ENCODE measurements at places on chromosomes 4 and X.

- DNase-seq: no peak
Measured at GRCh38 chr4:117093571-117093970, 8.2 kb upstream of the TRAM1L1 start.

DNA sequence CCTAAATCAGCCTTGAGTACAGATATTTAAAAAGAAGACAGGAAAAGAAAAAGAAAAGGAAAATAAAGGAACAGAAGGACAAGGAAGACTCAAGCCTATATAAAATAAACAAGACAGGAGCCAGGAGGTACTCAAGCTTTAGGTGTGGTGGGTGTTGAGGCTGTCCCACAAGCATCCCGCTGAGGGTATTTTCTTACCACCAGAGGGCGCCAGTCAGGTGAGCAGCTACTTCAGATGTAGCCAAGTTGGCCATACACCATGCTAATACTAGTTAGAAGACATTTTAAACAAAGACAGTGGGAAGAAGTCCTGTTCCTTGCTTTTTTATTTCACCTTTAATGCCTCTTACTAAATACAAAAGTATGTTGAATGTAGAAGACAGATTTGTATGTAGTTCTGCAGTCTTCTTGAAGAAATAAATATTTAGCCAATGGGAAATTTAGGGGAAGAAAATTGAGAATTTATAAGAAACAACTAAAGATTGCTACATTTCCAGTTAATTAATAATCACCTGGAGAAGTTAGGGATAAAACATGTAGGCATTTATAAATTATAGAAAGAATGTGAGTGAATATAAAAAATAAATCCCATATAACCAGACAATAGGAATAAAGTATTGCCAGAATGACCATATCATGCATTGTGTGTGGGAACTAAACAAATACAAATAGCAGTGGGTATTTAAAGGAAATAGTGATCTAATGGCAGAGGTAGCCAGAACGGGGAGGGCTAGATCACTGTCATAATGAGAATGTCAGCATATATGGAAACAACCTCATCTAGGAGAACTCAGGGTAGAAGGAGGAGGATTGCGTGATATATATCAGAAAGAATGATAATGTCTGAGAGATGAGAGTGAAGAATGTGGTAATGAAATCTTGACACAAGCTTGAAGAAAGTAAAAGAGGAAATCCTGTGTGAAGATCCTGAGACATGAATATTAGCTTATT is 71.0 kb downstream of the MTHFD2L start:
- DNase-seq: peak; percentile 44

GRCh38 chrX:136162827-136163570 is 15.7 kb downstream of the FHL1 start:
- peak; percentile 19 for DNase-seq

- no peak for DNase-seq
Measured at GRCh38 chr4:3436048-3436797, 5.5 kb upstream of the HGFAC start.

DNA sequence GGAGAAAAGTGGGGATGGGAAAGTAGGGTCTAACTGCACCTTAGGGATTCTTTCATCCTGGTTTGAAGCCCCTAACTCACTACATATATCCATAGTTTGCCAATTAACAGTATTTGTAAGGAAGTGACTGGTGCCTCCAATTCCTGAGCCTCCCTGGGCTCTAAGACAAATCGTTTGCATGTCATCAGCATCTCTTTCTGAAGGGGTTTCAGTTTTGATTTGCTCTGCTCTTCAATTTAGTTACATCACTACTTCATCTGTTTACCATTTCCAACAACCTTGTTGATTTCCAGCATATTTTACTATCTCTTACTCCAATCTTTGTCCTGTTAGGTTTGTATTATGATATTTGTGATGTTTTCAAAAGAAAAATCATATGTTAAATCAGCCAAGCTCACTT is 15.5 kb upstream of the DDX60 start:
- no peak for DNase-seq

DNA sequence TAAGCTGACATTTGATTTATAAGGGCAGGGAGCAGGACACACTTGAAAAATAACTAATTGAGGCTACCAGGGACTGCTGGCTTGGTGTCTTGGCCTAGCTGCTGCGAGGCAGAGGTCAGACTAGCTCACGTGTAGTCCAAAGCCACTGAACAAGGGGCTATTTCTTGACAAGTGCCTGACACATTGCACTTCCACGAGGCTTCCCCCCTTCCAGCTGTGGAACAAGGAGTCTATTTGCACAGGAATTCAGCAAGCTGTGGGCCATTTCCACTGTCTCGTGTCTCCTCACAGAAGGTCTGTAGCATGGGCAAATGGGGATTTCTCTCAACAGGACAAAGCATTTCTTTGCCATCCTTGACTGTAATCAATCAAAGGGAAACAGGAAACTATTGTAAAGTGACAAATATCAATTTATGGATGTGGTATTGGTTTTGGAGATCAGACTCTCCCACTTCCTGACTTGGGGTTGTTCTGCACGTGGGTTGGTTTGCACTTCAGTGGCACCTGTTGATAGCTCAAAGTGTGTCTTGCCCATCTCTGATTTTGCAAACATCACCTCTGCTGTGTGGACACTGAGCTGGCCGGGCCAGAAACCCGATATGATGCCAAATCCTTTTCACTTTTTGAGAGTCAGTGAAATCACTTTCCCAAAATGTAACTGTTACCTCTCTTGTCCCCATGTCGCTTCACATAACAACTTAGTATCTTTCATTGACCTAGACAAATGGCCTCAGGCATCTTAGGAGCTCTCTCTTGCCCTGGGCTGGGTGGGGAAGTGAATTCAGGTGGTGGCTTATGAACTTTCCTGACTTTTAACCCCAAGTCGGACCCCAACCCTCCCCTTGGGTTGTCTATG is 107.4 kb upstream of the MAMLD1 start:
- no peak for DNase-seq

GRCh38 chrX:38106991-38107655 is 100.8 kb downstream of the SYTL5 start:
- DNase-seq: no peak

- no peak for DNase-seq
Measured at GRCh38 chr4:59938166-59938565, 1262.0 kb upstream of the ADGRL3 start.

- no peak for DNase-seq
Measured at GRCh38 chrX:34325460-34325859, 193.3 kb upstream of the FAM47A start.

GRCh38 chr4:48949518-48950219 is 36.4 kb upstream of the CWH43 start:
- no peak for DNase-seq

DNA sequence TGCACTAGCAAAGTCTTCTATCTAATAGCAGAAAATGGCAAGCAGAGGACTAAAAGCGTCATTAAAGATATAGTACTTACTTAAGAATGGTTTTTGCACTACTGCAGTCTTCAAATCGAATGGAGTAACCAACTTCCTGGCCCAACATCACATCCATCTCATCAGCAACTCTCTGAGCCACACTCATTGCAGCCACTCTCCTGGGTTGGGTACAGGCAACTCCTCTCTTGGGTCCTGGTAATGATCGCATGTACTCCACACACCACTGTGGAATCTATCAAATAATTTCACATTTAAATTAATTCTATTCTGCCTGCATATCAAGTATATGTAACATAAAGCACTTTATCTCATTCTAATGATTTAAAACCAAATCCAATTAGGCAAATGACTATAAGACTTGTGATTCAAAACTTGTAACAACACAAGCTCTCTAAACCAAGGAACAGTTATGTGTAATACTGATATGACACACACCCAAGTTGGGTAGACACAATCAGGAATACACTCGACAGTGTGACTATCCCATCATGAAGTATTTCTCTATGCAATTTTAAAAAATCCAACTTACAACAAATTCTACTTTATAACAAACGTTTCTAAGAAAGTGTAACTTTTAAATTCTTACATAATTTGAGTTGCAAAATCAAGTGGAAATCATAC is 13.6 kb downstream of the DHX15 start:
- no peak for DNase-seq

GRCh38 chr4:56821381-56822243 is at the start of gene SPINK2:
SPINK2 (minus strand) TSS chr4:56821701; CDS start chr4:56821662, 39 bp downstream.
- DNase-seq: peak; percentile 88

GRCh38 chr4:134753390-134753789 is 551.8 kb upstream of the PABPC4L start:
- no peak for DNase-seq

DNA sequence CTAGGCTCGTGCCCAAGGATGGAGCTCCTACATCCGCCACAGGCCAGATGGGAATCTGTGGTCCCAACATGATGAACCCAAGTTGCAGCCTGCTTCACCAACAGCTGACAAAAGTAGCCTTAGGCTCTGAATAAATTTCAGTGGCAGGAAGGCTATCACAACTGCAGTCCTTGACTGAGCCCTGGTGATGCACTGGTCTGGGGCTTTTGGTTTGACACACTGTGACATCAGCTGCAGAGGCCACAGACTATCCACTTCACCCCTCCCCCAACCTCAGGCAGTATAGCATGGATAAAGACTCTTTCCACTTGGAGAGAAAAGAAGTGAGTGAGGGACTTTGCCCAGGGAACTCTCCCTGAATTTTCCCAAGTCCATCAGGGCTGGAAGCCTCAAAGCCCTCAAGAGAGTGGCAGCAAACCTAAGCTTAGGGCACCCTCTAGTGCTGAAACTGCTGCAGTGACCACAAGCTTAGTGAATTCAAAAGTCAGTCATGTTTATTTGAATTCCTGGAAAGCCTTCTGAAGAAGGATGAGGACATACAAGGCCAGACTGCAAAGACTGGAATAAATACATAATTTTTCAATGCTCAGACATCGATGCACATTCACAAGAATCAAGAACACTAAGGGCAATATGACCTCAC is 135.0 kb upstream of the TENT5D start:
- DNase-seq: no peak

DNA sequence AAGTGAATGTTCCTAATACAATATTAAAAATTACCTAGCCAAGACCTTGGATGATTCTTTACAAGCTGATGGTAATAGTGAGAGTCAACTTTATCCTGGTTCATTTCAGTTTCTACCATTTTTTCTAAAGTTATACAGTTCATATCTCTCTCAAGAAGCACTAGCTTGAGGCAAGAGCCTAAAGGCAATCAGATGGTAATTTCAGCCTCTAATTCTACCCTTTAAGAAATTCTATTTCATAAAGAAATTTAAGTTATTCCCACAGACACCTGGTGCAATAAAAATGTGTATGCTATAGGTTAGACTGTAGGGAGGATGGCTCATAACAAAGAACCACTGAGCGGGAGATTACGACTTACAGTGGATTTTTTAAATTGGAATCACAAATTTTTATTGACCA is 984.2 kb upstream of the ADGRL3 start:
- no peak for DNase-seq

- DNase-seq: no peak
Measured at GRCh38 chr4:125770814-125771398, 456.2 kb downstream of the FAT4 start.

DNA sequence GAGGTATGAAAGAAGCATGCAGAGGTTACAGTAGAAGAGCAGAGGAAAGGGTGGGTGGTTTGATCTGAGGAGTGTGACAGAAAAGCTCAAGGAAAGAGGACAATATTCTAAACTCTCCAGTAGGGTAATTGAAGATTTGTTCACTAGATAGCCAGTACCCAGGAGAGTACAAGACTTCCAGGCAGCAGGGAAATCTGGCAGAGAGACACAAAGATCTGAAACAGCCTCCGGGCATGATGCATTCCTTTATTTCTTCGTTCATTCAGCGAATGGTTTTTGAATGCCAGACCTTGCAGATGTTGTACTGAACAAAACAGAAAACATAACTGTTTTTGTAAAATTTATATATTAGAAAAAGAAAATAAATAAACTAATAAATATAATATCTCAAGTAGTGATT is 766.6 kb downstream of the FAT4 start:
- DNase-seq: no peak

DNA sequence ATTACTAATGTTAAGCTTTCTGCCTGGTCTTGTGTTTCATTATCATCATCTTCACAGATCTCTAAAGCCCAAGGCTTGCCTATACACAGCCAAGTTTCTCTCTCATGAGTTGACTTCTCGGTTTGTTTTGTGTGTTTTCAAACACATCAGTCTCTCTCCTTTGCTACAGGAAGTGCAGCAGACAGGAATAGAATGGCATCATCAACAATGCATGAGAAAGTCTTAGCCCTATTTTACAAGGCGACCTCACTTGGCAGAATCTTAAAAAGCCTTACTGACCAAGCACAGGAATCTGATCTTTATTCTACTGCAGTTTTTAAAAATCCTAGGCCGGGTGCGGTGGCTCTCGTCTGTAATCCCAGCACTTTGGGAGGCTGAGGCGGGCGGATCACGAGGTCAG is 36.8 kb downstream of the CC2D2A start:
- DNase-seq: no peak

DNA sequence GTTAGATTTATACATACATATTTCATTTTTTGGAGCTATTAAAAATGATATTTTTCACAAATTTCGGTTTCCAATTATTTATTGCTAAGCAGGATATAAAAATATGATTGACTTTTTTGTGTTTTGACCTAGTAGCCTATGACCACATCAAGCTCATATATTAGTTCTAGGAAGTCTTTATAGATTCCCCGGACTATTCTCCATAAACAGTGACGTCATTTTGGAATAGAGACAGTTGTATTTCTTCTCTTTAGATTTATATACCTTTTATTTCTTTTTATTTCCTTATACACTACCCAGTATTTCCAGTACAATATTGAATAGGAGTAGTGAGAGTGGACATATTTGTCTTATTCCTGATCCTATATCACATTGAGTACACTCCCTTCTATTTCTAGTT is 31.8 kb downstream of the DDX53 start:
- no peak for DNase-seq

- no peak for DNase-seq
Measured at GRCh38 chr4:60173718-60174117, 1026.4 kb upstream of the ADGRL3 start.

GRCh38 chr4:98501383-98501782 is 157.0 kb downstream of the TSPAN5 start:
- no peak for DNase-seq

- DNase-seq: no peak
Measured at GRCh38 chrX:46567388-46567787, 6.2 kb upstream of the CHST7 start.

GRCh38 chr4:78561677-78562076 is 10.1 kb downstream of the ANXA3 start:
- DNase-seq: no peak

DNA sequence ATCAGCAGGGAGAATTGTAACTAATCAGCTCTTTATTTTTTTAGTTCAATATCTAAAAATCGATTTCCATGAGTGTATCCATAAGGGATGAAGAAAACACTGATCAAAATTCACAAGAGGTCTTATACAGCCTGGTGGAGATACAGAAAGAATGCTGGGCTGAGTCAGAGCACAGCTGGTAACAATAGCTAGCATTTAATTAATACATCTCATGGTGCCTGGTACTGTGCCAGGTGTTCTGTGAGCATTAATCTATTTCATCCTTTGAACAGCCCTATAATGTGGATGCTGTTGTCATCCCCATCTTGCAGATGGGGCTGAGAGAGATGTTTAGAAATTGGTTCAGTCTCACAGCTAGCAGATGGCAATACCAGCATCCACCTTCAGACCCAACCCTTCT is 250.9 kb upstream of the RPS6KA3 start:
- no peak for DNase-seq

DNA sequence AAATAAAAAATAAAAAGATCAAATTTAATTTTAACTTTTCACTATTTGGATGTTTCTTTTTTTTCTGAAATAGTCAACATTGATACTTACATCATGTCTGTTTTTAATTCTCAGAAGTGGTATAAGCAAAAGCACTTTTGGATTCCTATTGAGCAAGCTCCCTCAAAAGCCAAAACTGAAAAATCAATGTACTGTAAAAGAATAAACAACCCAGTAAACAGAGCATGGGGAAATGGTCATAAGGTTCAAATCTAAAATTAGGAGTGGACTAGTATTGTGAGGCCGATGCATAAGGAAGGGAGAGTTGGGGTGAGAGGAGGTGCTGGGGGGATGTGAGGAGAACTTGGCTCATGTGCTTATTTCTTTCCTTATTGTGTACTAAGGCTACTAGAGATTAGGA is 37.9 kb downstream of the NUDT6 start:
- no peak for DNase-seq

All from germinal center (tissue), 1 donor.